A673 (cell line): ENCODE measurements at places on chromosomes 6 and 20. TPM values are rescaled to one million over a fixed set of nuclear protein-coding genes. Genes with fewer than 3 reads are reported as not detected.
A peak's percentile ranks its signal among the peaks of the same experiment; 100 is the strongest.

The CTSZ gene
- 1.2 and 1.4 TPM in 2 replicates for total RNA-seq

- no peak for DNase-seq
Observed at GRCh38 chr20:10077081-10077471, 42.3 kb downstream of the ANKEF1 start.

The RNF8 gene
- 25.6 and 28.5 TPM in 2 replicates for total RNA-seq

- peak; percentile 85 for DNase-seq
Observed at GRCh38 chr6:35727231-35727934, 9.4 kb upstream of the ARMC12 start.

GRCh38 chr6:43669922-43670622 is 17.5 kb downstream of the MRPS18A start:
- no peak for DNase-seq

- no peak for DNase-seq
Observed at GRCh38 chr6:90066697-90067096, 172.4 kb downstream of the GJA10 start.
